ENCODE measurements at places on chromosomes 11 and 22.
A peak's percentile ranks its signal among the peaks of the same experiment; 100 is the strongest.

- DNase-seq, result peak; percentile 92
These were observed 31.1 kb downstream of the OR6Q1 start for GRCh38 chr11:58061813-58062212.

GRCh38 chr11:118820412-118821357 lies 29.7 kb upstream of the DDX6 start:
- DNase-seq, result no peak

DNA sequence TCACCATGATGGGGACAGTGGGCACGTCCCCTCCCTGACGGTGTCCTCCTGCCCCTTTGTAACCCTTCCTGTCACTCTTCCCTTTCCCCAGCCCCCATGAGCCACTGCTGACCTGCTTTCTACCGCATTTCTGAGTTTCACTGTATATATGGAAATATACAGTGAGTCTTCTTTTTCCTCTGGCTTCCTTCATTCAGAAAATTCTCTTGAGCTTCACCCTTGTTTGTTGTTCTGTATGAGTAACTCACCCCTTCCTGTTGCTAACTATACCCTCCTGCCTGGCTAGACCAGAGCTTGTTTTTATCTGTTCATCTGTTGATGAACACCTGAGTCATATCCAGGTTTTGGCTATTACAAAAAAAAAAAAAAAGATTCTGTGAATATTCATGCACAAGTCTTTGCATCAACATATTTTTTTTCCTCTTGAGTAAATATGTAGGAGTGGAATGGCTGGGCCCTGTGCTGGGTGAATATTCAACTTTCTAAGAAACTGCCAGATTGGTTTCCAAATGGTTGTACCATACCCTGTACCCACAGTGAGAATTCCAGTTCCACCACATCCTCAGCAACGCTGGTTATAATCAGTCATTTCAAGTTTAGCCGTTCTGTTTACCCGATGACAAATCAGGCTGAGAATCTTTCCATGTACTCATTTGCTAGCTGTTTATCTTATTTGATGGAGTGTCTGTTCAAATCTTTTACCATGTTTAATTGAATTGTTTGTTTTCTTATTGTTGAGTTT lies 62.0 kb downstream of the IGF2 start:
- peak; percentile 57 for DNase-seq

DNA sequence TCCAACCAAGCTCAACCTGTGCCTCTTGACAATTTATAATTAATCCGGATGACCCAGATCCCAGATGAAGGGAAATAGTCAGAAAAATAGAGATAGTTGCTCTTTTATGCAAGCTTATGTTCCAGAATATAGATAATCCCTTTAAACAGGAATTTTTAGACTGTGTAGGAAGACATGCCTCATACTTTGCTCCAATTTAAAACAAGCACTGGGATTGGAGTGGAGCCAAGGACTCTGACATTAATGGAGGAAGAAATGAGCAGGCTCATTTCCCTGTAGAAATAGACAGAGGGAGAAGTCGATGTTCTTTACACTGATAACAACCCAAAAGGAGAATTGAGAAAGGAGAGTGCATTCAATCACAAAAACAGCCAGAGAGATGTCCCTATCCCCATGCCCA lies 70.1 kb upstream of the LRRC55 start:
- DNase-seq, result no peak

- no peak for DNase-seq
These were observed 74.1 kb downstream of the PACS1 start for GRCh38 chr11:66143996-66144678.

DNA sequence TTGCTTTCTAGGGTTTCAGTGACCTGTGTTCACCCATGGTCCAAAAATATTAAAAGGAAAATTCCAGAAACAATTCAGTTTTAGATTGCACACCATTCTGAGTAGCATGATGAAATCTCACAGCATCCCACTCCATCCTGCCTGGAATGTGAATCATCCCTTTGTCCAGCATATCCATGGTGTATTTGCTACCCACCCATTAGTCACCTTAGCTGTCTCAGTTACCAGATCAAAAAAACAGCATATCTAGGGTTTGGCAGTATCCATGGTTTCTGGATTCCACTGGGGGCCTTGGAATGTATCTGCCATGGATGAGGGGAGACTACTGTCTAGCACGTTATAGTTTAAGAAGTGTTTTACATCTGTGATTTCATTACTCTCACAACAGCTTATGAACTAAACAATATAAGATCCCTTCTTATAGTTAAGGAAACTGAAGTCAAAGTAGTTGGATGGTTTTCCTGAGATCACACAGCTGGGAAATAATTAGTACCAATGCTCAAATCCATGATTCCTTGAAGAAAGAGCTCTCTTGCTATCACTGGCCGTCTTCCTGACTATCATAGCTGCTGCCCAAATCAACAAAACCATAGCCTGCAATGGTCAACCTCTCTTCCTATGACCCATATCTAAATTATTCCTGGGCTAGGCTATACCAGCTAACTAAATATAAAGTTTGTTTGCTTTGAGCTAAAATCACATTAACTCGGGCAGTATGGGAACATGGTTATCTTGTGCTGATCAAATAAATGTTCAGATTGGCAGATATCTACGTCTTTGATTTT lies 122.6 kb downstream of the MICAL2 start:
- DNase-seq, result peak; percentile 91

DNA sequence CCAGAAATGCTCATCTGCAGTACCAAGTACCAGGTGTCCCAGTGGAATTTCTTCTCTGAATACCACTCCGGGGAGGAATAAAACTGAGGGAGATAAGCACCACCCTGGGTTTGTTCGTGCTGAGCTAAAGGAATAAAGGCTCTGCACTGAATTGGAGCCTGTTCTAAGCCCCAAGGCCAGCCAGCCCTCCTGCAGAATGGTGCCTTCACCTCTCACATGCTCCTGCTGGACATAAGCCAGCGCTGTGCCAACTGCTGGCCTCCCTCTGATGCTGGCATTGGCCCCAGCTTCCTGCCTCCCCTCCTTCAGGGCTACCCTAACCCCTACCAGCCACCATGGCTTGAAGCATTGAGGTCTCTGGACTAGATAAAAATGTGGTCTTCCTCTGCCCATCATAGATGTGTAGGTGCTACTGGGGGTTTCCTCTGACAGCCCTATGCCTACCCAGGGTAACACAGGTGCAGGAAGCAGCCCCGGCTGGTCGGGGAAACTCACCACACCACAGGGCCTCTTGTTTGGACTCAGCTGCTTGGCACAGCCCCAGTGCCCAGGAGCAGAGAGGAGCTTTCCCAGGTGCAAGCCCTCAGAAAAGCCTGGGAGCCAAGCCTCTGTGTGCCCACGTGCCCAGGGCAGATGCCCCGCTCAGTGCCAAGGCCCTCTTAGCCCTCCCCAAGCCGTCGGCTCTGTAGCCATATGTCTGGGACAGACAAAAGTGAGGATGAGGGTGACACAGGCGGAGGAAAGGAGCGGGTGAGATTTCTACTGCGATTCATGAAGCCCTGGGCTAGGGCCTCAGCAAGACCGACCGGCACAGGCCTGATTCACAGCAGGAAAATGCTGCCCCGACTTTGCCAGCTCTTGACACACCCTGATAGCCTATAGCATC lies 34.1 kb upstream of the JAM3 start:
- DNase-seq, result no peak

- no peak for DNase-seq
These were observed 303.4 kb downstream of the FAT3 start for GRCh38 chr11:92528001-92528400.

- DNase-seq, result no peak
These were observed 23.7 kb upstream of the SLC35F2 start for GRCh38 chr11:107882095-107882820.

DNA sequence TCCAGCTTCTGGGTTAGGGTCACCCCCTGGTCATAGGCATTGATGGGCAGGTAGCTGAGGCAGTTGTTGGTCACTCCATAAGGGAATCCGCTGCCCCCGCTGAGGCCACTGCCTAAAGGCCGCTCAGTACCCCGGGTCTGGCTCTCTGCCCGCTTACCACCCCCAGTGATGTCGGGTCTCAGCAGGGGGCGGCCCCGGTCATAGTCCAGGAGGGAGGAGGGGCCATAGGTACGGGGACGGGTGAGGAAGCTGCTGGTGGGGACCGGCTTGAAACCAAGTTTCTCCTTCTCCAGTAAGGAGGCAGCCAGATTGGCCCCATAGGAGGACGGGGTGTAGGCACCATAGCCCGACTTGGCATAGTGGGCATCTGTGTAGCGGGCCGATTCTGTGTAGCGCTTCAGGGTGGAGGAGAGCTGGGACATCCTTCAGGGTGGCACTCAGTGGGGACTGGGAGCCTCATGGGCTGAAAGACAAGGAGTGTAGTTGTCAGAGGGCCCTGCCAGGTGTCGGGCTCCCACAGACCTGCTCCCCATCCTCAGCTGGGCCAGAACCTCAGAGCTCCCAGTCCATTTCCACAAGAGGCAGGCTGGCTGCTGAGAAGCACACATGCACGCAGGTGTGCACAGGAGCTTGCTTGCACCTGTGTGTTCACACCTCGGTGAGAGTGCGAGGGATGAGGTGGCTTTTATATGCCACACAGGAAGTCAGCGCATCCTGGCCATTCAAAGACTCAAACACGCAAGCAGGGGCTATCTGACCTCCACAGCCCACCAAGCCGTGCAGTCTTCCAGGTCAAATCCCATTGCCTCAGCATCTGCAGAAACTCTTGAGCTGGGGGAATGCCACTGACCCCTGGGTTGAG lies 8.2 kb downstream of the USP2 start:
- DNase-seq, result no peak

- no peak for DNase-seq
These were observed 44.1 kb downstream of the IGLL5 start for GRCh38 chr22:22931557-22932270.

GRCh38 chr22:30979932-30980331 lies 10.9 kb downstream of the TUG1 start:
- DNase-seq, result no peak

DNA sequence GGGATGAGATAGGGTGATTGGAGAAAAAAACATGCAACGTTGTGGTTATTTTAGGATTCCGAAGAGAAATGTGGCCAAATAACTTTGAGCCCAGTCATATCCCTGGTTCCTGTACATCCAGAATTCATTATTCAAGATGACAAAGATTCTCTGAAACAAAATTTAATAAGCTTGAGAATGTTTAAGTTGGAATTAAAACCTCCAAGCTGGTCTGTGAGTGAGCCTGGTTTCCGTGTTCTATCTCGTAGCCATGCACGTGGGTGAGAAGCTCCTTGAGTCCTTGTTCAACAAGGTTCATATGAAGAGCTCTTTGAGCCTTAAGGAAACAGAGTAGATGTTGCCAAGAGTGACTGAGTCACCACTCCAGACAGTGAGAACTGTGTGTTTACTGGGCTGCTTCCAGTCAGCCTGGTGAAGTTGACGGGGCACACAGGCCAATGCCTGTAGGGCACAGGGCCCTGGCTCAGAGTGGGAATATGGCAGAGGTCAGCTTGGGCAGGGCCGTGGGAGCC lies 206.5 kb downstream of the NAV2 start:
- peak; percentile 92 for DNase-seq

GRCh38 chr11:11970556-11970955 lies 37.9 kb downstream of the DKK3 start:
- DNase-seq, result no peak

GRCh38 chr11:12777208-12777874 lies 103.1 kb downstream of the TEAD1 start:
- DNase-seq, result peak; percentile 23

DNA sequence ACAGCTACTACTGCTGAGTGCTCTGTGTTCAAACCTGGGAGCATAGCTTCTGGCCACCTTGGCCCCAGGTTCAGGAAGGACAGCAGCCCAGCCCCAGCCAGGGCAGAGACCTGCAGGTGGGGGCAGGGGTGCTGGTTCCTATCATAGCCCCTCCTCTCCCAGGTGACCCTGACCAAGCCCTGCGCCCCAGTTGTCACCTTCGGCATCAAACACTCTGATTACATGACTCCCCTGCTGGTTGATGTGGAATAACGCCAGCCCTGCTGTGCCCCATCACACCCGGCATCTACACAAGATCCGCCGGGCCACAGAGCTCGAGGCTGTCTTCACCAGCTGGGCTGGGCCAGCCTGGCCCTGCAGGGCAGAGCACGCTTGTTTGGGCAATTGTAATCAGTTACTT lies 6.9 kb downstream of the SCGB1C1 start:
- no peak for DNase-seq

- DNase-seq, result no peak
These were observed 16.0 kb downstream of the TBX1 start for GRCh38 chr22:19776433-19777031.

DNA sequence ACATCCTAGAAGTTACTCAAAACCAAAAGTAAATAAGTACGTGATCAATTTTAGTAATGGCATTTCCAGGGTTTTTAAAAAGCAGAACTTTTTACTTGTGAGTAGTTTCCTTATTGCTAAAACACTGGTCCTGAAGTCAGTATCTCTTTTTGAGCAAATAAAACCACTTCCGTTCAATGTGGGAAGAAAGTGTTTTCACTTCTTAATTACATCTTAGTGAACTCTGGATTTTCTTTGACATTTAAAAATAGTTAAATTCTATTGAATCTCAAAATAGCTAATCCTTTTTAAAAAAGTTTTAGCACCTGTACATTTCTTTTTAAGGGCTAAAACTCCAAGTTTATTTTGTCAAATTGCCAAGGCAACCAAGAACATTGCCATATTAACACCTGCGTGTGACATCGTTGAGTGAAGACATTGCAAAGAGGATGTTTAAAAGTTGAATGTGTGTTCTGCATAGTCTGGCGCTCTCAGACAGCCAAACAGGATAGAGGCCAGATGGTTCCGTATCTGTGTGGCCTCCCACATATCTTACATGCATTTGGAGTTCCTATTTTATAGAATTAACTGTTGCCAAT lies 17.2 kb upstream of the OR5B21 start:
- no peak for DNase-seq

DNA sequence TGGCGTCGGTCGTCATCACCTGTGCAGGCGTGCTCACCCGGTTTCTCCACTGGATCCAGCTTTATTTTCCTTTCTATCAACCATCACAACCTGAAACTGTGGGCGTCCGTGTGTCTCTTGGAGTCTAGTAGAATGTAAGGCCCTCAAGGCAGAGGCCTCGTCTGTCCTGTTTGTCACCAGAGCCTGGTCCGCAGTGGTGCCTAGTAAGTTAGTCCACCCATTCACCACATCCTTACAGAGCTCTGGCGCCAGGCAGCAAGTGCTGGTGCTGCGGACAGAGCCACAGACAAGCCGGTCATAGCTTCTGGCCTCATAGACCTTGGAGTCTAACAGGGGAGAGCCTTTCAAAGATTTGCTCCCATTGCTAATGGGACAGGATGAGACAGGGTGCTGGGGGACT lies 64.4 kb upstream of the PARVG start:
- no peak for DNase-seq

- DNase-seq, result no peak
These were observed 5.6 kb downstream of the PLAAT3 start for GRCh38 chr11:63608353-63609345.

DNA sequence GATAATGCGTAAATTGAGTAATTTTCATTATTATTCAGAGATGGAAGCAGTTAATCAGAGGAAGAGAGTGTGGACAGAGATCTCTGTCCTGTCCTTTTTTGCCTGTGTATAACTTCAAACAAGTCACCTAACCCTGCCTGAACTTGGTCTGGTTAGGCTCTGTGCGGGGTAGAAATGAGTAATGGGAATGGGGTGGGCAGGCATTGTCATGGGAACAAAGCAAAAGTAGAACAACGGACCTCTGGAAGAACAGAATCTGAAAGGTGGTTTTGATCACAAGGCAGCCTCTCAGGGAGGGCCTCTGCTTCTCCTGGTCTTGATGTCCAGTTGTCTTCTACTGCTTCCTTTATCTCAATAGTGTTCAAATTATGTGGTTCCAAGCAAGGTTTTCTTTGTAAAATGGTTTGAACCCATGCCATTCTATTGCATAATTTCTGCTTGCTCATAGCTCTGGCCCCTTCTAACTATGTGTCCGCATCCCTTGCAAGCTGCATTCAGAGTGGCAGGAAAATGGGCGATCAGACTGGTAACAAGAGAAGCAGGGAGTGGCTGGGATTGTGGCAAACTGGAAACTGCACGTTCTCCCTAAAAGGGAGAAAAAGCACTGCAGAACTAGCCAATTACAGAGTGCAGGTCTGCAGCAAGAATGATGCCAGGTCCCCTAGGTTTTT lies 76.1 kb downstream of the PRR5L start:
- no peak for DNase-seq

Data from HS-5 (cell line).